GM18507 (cell line): ENCODE measurements at places on chromosomes 6 and 20.

DNA sequence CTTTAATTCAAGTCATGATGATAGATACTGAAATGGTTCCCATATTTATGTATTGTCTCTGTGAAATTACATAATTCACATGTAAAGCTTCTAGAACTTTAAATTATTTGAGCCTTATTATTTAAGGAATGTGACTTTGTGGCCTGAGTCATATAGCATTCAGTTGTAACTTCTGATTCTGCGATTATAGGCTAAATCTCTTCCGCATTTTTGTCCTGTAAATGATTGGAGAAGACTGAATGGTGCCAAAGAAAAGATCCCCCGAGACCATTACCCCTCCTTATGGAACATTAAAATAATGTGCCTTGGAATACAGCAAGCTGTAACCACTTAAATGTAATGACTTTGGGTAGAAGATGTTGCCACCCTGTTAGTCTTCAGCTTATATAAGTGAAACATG lies 63.3 kb upstream of the MAP7 start:
- DNase-seq: no peak

DNA sequence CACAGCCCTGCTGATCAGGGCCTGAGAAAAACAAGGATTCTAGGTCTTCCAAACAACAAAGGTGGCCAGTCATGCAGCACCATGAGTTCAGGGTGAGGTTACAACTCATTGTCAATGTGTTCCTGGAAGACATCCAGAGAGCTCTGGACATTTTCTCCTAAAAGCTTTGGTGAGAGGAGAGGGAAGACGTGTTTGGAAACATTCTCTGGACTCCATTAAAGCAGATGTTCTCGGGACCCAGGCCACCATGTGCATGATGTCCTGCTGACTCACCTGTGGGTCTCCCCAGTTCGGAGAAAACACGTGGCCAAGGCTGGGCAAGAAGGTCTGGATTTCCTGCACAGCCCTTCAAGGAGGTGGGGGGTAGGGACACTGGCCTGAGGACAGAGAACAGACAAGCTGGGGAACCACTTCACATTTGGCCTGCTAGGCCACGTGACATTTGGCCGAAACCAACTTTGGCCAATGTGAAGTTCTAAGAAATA lies 61.6 kb downstream of the KCNB1 start:
- DNase-seq: no peak

GRCh38 chr6:104809116-104809515 lies 50.6 kb downstream of the HACE1 start:
- DNase-seq: no peak

DNA sequence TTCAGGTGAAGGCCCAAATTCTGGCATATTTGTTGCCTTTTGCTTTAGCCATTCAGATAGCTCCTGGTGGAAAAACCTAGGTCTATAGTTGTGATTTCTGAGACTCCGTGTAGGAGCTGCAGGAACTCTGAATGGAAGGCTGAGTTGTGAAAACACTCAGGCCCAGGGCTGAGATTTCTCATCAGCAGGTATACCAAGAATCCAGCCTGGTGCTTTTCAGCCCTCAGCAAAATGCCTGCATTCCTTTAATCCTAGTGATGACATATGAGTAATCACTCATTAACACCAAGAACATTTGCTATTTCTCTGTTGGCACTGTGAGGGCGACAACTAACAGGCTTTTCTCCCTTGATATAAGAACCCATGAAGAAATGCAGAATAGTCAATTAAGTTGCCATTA lies 546.1 kb upstream of the MAN1A1 start:
- DNase-seq: no peak

- no peak for DNase-seq
These were observed 15.4 kb upstream of the ANKRD60 start for GRCh38 chr20:58243653-58244410.

DNA sequence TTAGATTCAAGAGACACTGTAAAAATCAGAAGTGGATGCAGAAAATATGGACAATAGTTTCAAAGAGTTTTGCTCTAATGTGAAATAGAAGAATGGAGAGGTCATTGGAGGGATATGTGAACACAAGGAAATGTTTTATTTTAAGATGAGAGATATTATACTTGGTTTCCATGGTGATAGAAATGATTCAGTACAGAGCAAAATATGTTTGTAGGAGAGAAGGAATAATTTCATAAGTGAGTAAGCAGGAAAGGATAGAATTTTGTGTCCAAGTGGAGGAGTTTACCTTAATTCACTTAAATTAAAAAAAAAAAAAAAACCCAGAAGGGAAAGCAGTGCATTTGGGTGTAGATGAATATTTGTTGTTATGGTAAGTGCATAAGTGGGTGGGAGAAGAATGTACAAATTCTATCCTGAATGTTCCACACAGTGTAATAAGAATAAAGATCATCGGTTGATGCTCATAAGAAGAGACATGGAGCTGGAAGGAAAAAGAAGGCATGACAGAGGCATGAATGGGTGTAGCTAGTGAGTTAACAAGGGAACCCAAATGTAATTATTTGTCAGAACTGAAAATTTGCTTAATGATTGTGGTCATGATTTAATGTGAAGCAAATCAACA lies 688.9 kb upstream of the GJE1 start:
- no peak for DNase-seq

DNA sequence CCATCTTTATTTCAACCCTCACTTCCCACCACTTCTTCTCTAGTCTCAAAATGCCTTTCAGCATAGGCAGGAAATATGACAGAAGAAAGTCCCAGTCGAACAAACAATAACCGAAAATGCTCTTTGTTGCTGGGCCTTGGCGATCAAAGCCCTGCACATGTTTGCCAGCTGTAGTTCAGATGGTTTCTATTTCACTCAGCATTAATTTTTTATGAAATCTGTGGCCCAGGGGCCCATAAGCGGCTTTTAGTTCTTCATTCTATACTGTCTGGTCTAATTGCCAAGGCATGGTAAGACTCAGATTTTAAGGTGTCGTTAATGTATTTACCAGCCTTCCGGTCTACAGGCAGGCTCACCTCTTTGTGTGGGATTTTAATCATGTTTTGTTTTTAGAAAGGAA lies 10.9 kb upstream of the F13A1 start:
- peak; percentile 39 for DNase-seq

DNA sequence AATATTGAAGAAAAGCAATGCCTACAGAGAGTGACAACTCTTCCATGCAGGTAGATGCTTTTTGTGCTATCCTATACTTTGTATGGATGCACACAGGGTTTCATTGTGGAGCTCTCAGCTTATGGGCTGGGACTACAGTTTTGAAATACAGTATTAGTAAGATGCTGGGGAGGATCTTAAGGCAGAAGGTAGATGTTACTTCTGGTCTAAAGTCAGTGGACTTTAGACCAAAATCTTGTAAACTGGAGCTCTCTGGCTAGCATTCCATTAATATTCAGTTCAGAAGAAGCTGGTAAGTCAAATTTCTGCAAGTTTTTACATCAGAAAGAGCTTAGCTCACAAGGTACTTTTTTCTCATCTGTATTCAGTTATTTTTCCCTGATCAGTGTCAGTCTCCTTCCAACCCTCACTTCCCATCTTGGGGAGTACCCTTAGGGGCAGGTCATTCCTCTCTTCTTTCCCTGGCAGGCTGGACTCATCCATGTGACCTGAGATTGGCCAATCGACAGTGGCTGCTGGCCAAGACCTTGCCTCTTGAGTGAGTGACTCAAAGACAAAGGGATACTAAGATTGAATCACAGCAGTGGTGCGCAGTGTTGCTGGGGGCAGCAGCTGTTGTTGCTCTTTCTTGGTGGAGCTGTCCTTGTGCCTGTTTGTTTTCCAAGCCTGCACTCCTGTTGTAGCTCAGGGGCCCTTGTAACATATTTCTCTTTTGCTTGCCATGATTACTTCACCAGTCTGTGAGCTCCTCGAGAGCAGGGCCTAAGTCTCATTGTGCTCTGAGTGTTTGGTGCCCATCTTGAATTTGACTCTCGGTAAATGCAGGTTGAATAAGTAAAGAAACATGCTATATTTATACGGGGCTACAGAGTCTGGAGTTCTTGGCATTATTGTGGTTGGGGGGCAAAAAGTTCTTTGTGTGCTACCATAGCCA lies 2.8 kb upstream of the PHF20 start:
- DNase-seq: no peak

DNA sequence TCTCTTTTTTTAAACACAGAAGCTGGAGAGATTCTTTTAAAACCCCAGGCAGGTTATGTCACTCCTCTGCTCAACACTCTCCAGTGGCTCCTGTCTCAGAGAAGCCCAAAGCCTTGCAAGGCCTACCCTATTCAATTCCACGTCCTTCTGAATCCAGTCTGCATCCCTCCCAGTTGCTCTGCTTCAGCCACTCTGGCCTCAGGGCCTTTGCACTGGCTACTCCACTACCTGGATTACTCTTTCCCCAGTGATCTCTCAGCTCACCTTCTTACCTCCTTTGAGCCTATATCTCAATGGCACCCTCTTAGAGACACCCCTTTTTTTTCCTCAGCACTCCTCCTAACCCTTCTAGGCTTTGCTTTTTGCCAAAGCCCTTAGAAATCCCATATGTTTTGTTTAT lies 185.8 kb downstream of the CLIC5 start:
- no peak for DNase-seq

DNA sequence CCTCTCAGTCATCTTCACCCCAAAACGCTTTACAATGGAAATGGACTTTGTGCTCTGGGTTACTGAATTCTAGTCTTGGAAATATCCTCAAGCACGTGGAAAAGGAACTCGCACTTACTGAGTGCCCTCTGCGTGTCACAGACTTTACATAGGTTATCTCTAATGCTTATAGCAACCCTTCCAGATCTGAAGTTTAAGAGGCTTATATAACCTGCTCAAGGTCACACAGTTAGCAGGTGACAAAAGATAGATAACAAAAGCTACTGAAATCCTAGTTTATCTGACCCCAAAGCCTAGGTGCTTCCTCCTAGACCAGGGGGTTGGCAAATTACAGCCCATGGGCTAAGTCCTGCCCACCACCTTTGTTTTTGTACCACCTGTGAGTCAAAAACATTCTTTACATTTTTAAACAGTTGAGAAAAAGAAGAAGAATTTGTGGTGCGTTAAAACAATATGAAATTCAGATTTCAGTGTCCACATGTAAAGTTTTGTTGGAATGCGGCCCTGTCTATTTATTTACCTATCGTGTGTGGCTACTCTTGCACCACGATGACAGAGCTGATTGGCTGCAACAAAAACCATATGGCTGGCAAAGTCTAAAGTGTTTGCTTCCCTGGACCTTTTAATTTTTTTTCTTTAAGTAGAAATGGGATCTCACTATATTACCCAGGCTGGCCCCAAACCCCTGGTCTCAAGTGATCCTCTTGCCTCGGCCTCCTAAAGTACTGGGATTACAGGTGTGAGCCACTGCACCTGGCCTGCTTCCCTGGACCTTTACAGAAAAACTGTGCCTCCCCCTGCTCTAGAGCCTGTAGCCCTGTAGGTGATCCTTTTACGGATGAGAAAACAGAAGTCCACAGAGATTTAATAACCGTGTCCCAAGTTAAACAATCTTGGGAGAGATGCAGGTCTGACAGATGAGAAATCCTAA lies 110.2 kb upstream of the RREB1 start:
- DNase-seq: no peak

DNA sequence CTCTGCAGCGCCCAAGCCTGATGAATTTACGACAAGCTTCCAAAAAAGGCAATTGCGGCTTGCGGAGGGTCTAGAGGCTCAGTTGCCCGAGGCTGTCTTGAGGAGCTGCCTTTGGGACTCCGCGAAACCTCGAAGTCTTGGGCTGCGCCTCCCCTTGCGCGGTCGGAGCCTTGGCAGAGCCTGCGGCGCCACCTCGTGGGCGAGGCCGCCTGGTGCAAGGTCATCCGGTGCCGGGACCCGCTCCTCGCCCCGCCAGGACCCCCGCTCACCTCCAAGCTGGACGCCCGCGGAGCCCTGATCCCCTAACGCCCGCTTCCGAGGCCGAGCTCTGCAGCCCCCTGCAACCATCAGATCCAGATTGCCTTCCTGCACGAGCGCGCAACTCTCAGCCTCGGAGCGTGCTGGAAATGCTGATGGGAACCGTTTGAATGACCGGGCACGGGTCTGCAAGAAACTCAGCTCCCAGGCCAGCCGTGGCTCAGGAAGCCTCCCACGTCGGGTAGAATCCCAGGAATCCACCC lies 14.9 kb upstream of the FAM210B start:
- DNase-seq: peak; percentile 32
